Activated T-cell treated with anti-CD3 and anti-CD28 coated beads for 1 hour (primary cell): ENCODE measurements at places on chromosomes 3 and 15.

DNA sequence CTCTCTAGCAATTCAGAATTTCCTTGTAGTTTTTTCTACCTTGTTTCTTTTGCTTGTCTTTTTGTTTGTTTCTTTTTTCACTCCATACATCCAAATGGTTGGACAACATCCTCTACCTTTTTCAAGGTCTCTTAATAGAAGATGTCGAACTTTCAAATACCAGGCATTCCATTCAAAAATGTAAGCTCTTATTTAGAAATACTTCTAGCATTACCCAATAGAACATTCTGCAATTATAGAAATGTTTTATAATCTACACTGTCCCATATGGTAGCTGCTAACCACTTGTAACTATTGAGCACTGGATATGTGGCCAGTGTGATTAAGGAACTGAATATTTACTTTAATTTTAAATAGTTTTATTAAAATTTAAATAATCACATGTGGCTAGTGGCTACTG is 196.2 kb upstream of the MRPL3 start:
- no peak for DNase-seq

DNA sequence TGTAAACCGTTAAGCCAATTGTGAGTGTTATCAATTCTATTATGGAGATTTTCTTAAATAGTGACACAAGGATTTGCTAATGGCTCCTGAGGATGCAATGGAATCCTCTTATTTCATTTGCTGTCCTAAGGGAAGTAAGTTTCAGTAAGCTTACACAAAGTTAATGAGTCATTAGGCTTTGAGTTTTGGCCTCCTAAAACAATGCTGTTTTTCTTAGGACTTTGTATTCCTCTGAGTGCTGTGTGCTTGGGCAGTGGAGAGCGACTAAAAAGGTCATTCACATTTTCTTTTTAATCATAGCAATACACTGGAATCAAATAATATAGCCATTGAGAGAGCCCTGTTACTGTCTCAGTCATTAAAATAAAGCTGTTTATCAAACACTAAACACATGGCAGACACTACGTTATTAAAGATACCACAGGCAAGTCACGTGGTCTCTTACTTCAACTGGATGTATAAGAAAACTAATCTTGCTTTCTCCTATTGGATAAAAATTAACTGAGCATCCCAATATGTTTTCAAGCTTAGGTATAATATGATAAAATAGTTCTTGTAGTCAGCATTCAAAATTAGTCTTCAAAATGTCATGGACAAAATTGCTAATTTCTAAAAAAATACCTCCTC is 290.8 kb downstream of the NLGN1 start:
- no peak for DNase-seq

GRCh38 chr3:58899953-58900298 is 149.9 kb downstream of the CFAP20DC start:
- no peak for DNase-seq

DNA sequence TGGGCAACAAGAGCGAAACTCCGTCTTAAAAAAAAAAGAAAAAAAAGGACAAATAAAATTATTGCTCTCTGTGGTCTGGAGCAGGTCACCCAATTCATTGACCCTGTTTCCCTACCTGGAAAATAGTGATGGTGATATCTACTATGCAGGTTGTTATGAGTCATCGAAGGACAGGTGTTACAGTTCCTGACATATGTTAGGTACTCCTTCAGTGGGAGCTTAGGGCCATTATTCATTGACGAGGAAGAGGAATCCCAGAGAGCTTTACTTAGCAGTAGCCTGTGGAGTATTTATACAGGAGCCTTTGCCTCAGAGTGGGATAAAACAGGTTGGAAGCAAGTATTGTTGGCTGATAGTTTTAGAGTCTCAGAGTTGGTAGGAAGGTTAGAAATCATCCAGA is 74.5 kb downstream of the SLC7A14 start:
- DNase-seq: no peak

DNA sequence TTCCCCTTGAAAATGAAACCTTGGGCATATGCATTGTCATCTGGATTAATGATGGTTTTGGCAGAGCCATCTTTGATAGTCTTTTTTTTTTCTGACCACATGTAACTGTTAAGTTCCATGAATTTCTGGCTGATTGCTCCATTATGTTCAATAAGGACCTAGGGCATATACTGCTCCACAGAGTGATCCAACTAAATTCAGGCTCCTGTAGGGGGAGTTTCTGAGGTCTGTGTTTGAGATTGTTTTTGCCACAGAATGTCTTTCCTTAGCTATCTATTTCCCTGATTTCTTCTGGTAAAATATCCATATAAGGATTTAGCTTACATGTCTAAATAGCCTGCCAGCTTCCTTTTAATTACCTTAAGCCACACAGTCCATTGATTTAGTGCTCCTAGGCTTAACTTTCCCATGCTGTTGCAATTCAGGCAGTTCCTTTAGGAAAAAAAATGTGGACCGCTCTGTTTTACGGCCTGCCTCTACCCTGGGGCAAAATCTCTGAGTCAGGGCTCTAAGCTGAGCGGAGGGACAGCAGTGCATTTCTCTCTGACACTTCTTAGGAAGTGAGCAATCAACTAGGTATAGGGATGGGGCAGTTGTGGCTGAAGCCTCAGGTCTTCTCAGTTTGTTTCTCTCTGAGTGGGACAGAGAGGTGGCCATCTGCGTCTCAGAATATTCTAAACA is 796.2 kb downstream of the NR2F2 start:
- no peak for DNase-seq

GRCh38 chr15:78788016-78788660 is 23.1 kb downstream of the ADAMTS7 start:
- DNase-seq: no peak

GRCh38 chr15:68642491-68642845 is 63.7 kb downstream of the CORO2B start:
- DNase-seq: no peak

DNA sequence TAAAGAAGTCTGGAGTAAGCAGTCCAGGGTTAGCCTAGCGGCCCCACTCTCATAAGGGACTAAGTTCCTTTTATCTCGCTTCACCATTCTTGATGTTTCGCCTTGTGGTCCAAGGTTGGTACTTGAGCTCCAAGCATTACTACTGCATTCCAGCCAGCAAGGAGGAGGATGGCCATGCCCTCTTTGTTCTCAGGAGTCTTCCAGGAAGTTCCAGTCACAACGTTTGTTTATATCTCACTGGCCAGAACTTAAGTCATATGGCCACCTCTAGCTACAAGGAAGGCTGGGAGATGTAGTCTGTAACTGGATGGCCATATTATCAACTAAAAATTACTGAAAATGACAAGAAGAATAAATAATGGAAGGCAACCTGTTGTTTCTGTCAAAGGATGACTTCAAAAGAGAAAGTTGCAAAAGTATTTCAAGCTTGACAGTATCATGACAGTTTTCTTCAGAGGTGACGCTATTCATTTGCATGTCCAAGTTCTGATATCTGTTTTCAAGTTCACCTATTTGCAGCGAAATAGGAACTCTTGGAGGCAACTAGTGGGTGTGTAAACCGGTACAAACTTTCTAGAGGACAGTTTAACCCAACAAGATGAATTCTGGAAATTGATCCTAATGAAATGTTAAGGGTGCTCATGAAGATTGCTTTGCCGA is 118.6 kb downstream of the PGPEP1L start:
- no peak for DNase-seq

DNA sequence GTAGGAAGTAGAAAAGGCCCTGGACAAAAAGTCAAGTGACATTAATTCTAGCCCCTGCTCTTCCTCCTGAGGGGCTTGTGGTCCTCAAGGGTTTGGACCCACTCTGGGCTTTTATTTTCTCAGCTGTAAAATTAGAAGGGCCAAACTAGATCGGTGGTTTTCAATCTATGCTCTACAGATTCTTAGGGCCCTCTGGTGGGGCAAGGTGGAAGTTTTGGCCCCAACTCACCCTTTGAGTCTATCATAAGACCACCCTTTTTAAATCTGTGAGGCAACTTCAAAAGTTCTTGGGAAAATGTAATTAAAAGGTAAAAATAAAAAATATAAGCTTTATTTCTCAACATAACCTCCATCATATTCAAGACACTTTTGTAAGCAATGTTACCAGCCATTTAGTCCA is 25.6 kb upstream of the CFAP161 start:
- no peak for DNase-seq

DNA sequence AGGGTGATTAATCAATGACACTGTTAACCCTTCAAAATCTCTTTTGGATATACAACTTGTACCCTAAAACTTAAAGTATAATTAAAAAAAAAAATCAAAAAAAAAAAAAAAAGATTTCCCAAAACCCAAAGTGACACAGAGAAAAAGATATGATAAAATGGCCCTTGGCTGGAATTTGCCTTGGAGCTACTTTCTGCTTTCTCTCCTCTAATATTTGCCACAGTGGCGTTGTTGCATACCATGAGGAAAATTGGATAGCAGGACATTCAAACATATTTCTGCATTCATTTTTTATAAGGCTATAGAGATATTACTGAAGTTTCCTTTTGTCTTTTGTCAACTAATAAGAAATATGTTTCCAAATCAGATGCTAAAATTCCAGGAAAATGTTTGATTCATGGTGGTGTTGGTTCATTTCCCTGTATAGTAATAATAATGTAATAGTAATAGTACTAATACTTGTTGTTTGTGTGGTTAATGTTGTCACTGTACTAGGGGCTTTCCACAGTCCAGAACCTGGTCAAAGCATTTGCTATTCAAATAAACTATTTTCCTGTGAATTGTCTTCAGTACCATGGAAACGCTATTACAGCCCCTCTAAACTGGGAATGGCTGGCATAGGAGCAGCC is 441.3 kb upstream of the THBS1 start:
- no peak for DNase-seq

DNA sequence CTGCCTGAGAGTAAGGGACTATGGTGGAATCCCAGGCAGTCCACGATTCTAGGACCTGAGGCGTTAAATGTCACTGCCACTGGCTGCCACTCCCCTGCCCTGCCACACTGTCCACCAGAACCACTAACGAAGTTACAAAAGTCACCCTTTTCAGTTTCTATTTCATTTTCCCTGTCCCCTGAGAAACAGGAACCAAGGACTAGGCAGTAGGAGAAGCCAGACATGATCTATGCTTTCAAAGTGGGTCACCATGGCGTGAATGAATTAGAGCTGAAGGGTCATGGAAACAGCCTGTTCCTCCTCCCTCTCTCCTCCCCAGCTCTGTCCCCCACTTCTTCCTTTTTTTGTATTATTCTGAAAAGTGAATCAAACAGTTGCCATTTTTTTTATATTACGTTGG is 9.1 kb upstream of the ADPRH start:
- no peak for DNase-seq

GRCh38 chr3:152505926-152506325 is 237.2 kb downstream of the MBNL1 start:
- DNase-seq: no peak

GRCh38 chr3:7739754-7740153 is 761.9 kb upstream of the LMCD1 start:
- DNase-seq: no peak

- no peak for DNase-seq
Measured at GRCh38 chr15:36075333-36075732, 504.1 kb upstream of the CDIN1 start.
